ENCODE measurements at places on chromosomes 2 and 18. TPM values are rescaled to one million over a fixed set of nuclear protein-coding genes. Genes with fewer than 3 reads are reported as not detected.

CTIF gene
- 63.1 TPM for total RNA-seq

SLC4A3 gene
- total RNA-seq, result 30.4 TPM

OTX1 gene
- total RNA-seq, result not detected

FOXI3 gene
- total RNA-seq, result not detected

ALK gene
- 1.3 TPM for total RNA-seq

RELCH gene
- 17.0 TPM for total RNA-seq

PLEKHM3 gene
- total RNA-seq, result 32.3 TPM

SETBP1 gene
- 40.9 TPM for total RNA-seq

CHN1 gene
- total RNA-seq, result 23.2 TPM

RNMT gene
- 14.1 TPM for total RNA-seq

SERPINB13 gene
- not detected for total RNA-seq

DNA sequence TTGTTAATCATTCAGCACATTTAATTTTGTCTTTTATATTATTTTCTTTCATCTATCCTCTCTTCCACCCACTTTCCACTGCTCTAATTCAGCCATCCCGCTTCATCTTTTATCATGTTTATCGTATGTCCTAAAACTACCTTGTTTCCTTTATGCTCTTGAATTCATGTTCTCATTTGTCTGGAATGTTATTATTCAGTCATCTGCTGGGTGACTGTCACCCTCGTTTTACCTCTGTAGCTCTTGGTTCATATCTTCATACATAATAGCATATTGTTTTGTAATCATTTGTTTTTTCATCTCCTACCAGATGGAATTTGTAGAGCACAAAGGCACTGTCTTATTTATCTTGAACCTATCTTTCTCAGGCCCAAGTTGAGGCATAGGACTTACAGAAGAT is 37.0 kb downstream of the SMCHD1 start:
- H3K27ac ChIP-seq, result no peak overlapping the region
- H3K4me1 ChIP-seq, result no peaks in the 10 kb centered on the region
- no peak overlapping the region for H3K4me3 ChIP-seq

DNA sequence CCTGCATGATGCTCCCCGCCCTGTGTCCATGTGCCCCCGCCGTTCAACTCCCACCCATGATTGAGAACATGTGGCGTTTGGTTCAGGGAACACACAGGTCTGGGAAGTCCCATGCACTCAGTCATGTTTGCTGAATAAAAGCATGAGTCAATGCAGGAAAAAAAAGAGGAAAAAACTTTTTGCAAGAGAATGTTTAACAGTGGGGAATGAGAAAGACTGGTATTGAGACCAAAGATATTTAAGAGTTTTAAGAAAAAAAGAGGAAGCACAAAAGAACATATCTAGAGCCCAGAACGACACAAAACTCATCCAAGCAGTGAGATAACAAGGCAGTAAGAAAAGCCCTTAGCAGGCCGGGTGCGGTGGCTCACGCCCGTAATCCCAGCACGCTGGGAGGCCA is 279.2 kb upstream of the THSD7B start:
- no peaks in the 10 kb centered on the region for H3K27me3 ChIP-seq
- no peak for DNase-seq
- no peaks in the 10 kb centered on the region for H3K36me3 ChIP-seq
- no peak overlapping the region for H3K4me3 ChIP-seq
- H3K4me1 ChIP-seq, result no peaks in the 10 kb centered on the region

DNA sequence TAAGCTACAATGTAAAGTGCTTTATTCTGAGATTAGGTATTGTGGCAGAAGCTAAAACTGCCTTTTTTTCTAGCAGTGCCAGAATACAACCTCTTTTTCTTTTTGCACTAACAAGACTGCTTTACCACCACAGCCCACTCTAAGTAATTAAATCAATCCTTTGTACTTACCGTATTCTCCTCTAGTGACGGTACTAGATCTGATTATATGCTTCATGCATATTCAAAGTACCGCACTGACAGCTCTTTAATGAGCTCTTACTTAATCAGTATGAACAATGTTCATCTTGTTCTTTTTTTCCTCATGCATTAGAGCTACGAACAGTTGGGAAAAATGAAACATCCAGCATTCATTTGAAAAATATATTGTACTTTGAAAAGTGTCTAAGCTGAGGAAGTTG is 16.1 kb upstream of the OTX1 start:
- no peak for DNase-seq
- H3K27me3 ChIP-seq, result no peaks in the 10 kb centered on the region
- no peak overlapping the region for H3K27ac ChIP-seq
- no peaks in the 10 kb centered on the region for H3K4me1 ChIP-seq
- H3K4me3 ChIP-seq, result no peak overlapping the region

DNA sequence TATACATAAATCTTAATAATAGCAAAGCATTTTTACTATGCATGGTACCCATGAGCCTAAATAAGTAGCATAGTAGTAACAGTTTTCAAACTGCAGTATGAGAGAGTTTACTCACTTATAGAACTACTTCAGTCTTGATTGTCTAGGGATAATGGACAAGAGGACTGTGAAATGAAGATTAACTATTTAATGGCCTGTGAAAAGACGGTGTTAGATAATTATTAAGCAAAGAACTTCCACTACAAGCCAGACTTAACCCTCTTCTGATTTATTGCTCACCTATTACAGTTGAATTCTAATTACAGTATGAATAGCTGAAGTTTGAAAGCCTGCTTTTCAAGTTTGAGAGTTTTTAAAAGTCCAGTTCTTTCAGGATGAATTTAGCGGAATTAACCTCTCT is 18.9 kb downstream of the PIK3C3 start:
- no peaks in the 10 kb centered on the region for H3K27me3 ChIP-seq
- H3K27ac ChIP-seq, result no peak overlapping the region
- no peak overlapping the region for H3K4me3 ChIP-seq
- peaks cover 24% of the 10 kb centered on the region for H3K4me1 ChIP-seq
- no peak for DNase-seq
- peaks cover 12% of the 10 kb centered on the region for H3K36me3 ChIP-seq

- H3K27ac ChIP-seq, result peak overlapping the region; percentile 94
- H3K27me3 ChIP-seq, result no peaks in the 10 kb centered on the region
- no peak for DNase-seq
- H3K4me3 ChIP-seq, result peak overlapping the region; percentile 89
- no peaks in the 10 kb centered on the region for H3K36me3 ChIP-seq
Measured at GRCh38 chr2:175005733-175006264, 618 bp upstream of the CHN1 start.

DNA sequence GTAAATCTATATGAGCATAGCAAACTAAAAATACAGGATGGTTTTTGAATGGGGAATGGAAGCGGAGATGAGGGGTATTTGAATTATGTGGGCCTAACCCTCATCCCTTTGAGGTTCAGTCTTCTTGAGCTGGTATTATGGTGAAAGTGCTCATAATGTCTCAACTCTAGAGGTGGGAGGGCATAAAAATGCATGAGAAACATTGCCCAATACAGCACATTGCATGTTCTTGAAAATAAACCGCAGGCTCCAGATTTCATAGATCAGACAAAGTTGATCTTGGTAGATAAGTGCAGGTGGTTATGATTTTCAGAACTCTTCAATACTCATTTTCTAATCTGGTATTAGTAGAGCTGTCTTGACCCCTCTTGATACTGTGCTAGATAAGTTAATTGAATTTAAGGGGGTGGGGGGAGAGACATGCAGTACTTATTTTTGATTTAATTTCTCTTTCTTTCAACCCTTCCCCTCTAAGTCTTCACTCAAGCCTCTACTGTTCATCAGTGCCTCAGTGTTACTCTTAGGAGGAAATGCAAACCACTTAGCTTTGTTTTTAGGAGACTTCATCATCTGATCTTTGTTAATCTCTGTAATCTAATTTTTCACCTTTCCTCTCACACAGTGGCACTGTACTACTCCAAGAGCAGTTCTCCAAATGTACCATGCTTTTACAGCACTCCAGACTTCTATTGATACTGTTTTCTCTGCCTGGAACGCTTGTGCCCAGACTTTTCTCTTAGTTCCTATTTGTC is 22.2 kb downstream of the XRCC5 start:
- H3K27ac ChIP-seq, result no peak overlapping the region
- H3K4me3 ChIP-seq, result no peak overlapping the region
- no peaks in the 10 kb centered on the region for H3K27me3 ChIP-seq

DNA sequence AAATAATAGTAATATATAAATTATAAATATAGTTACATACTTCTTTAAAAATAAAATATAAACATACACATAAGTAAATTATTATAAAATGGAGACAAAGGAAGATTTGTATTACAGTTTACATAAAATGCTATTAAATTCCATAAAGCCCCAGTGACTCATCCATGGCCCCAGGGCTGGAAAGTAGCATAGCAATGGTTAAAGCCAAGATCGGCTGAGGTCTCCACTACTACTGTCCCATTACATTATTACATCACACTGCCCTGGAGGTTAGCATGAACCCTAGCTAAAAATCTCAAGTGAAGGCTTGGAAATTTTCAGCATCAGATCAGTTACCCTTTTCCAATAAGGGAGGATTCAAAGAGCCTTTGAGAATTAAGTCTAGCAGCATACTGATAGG is 936.2 kb downstream of the DSC3 start:
- no peaks in the 10 kb centered on the region for H3K4me1 ChIP-seq
- no peak for DNase-seq
- H3K4me3 ChIP-seq, result no peak overlapping the region
- no peak overlapping the region for H3K27ac ChIP-seq
- H3K36me3 ChIP-seq, result no peaks in the 10 kb centered on the region

GRCh38 chr2:197613509-197613987 is 61.8 kb downstream of the RFTN2 start:
- H3K4me1 ChIP-seq, result no peaks in the 10 kb centered on the region
- no peak overlapping the region for H3K27ac ChIP-seq
- no peaks in the 10 kb centered on the region for H3K27me3 ChIP-seq

- no peak for DNase-seq
- H3K4me3 ChIP-seq, result no peak overlapping the region
- H3K27ac ChIP-seq, result no peak overlapping the region
- no peaks in the 10 kb centered on the region for H3K36me3 ChIP-seq
- H3K27me3 ChIP-seq, result no peaks in the 10 kb centered on the region
Measured at GRCh38 chr2:47747878-47748277, 35.1 kb upstream of the MSH6 start.

GRCh38 chr18:76433788-76434187 is 61.3 kb downstream of the ZNF516 start:
- no peak for DNase-seq
- H3K4me3 ChIP-seq, result no peak overlapping the region
- no peaks in the 10 kb centered on the region for H3K36me3 ChIP-seq

GRCh38 chr2:240701736-240702639 is 10.3 kb downstream of the AQP12A start:
- no peak overlapping the region for H3K4me3 ChIP-seq
- H3K4me1 ChIP-seq, result no peaks in the 10 kb centered on the region
- no peaks in the 10 kb centered on the region for H3K36me3 ChIP-seq
- H3K27me3 ChIP-seq, result peaks cover 4% of the 10 kb centered on the region
- DNase-seq, result no peak

DNA sequence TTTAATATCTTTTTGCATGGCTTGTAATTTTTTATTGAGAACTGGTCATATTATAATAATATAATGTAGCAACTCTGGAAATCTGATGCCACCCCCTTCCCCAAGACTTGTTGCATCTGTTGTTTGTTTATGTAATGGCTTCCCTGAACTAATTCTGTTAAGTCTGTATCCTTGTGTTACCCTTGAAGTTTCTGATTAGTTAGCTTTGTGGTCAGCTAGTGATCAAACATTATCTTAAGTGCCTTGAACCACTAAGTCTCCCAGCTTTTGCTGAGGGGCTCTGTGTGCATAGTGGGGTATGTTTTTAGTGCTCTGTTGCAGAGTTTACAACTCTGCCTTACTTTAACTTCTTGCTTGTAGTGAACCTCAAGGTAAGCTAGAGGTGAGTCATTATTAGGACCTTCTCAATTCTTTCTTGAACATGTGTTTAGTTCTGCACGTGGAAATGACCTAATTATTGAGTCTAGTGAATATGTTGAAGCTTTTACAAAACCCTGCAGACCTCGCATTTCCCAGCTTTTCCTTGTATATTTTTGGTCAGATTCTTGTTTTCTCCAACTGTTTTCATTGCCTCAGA is 24.8 kb downstream of the SMCHD1 start:
- H3K27me3 ChIP-seq, result no peaks in the 10 kb centered on the region
- peaks cover 58% of the 10 kb centered on the region for H3K36me3 ChIP-seq
- peaks cover 14% of the 10 kb centered on the region for H3K4me1 ChIP-seq
- no peak overlapping the region for H3K27ac ChIP-seq
- no peak overlapping the region for H3K4me3 ChIP-seq
- no peak for DNase-seq

DNA sequence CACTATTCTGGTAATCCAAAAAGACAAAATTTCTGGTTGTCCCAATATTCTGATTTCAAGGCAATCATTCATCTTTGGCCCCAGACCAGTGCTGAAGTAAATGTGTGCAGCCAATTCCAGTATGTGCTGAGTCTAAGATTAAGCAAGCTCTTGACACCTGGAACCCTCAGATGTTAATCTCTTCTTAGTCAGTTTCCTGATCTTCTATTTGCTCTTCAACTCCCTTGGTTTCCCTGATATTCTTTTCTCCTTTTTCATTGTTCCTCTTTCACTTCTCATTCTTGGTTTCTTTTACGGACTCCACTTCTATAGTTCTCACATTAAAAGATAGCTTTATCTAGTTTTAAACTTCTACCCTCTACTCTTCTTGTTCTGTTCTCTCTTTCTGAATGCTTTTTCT is 445.7 kb upstream of the FANCL start:
- no peaks in the 10 kb centered on the region for H3K27me3 ChIP-seq
- no peak for DNase-seq
- H3K27ac ChIP-seq, result no peak overlapping the region
- no peaks in the 10 kb centered on the region for H3K36me3 ChIP-seq
- H3K4me3 ChIP-seq, result no peak overlapping the region

DNA sequence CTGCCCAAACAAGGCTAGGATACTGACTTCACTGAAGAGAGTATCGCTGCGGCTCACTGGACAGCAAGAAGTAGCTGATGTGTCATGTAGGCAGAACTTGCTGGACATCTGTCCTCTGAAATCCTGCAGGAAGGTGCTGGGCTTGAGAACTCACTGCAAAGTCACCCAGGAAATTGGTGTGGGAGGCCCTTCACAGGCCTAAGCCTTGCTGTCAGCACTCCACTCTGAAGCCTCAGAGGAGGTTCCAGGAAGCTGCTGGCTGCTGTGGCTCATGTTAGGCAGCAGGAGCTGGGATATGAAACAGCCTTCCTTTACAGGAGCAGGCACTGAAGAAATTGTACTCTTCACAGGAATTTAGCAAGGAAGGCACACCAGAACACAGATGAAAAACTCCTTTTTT is 88.3 kb upstream of the CCDC68 start:
- H3K27ac ChIP-seq, result no peak overlapping the region
- no peaks in the 10 kb centered on the region for H3K27me3 ChIP-seq
- no peaks in the 10 kb centered on the region for H3K36me3 ChIP-seq
- no peak for DNase-seq
- H3K4me1 ChIP-seq, result no peaks in the 10 kb centered on the region

DNA sequence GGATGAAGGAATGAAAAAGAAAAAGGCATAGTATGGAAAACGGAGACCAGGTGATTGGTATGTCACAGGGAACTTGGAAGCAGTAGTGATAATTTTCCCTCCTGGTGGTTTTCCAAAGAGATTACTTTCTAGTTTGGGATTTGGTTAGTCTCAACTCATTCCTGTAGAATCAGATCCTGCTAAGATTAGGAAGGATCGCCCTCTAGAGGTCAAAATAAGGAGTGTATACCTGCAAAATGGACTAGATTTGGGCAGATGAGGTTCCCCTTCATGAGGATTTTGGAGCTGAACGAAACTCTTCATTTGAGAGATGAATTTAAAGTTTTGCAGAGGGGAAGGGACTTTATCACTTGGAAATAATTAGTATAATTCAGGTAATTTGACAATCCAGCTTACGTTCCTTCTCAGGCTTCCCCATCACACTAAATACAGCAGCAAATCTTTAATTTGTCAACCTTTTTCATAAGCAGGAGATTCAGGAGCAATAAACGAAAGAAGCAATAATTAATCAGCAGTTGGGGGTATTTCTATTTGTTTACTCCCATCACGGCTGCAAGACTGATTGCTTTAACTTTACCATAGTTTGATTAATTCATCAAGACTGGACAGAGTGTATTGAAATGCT is 65.2 kb downstream of the CCDC195 start:
- H3K4me1 ChIP-seq, result no peaks in the 10 kb centered on the region
- H3K27me3 ChIP-seq, result no peaks in the 10 kb centered on the region
- H3K36me3 ChIP-seq, result no peaks in the 10 kb centered on the region
- no peak for DNase-seq
